ENCODE measurements at places on chromosomes 5 and 9. TPM values are rescaled to one million over a fixed set of nuclear protein-coding genes. Genes with fewer than 3 reads are reported as not detected.

PCDHB6 gene
- 1.0 TPM for total RNA-seq

DNA sequence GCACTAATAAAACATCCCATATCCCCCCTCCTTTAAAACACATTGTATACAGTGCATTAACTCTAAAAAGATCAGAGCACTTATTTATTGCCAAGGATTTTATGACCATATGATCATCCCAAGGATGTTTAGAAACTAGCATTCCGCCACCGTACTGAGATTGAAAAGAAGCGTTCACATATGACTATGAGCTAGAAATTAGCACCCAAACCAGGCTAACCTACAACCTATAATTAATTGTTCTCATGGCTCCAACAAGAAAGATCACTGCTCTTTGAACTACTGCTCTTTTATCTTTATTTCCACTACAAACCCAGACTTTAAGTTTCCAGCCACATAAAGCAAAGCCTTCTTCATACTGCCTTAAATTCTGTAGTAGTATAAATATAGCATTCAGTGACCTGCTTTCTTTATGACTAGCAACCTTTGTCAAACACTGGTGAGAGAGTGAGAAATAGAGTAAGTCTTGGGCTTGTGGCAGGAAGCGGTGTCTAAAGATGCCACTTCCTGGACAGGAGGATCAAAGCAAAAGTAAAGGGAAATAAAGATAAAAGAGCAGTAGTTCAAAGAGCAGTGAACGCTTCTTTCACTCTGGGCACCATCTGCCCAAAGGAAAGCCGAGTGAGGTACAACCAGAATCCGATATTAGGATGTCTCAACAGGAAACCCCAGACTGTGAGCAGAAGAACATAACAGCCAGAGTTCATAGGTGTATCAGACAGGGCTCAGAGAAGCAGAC, 151.1 kb upstream of the ERCC6L2 start:
- no peak for ATAC-seq
- H3K27ac ChIP-seq: no peak overlapping the region
- no peaks in the 10 kb centered on the region for H3K4me1 ChIP-seq
- no peak overlapping the region for H3K4me3 ChIP-seq
- no peaks in the 10 kb centered on the region for H3K27me3 ChIP-seq

LECT2 gene
- total RNA-seq: not detected

GRCh38 chr5:31585166-31585894, 53.2 kb downstream of the C5orf22 start:
- H3K27ac ChIP-seq: no peak overlapping the region
- H3K27me3 ChIP-seq: peaks cover 11% of the 10 kb centered on the region
- H3K4me1 ChIP-seq: no peaks in the 10 kb centered on the region
- no peaks in the 10 kb centered on the region for H3K36me3 ChIP-seq

DNA sequence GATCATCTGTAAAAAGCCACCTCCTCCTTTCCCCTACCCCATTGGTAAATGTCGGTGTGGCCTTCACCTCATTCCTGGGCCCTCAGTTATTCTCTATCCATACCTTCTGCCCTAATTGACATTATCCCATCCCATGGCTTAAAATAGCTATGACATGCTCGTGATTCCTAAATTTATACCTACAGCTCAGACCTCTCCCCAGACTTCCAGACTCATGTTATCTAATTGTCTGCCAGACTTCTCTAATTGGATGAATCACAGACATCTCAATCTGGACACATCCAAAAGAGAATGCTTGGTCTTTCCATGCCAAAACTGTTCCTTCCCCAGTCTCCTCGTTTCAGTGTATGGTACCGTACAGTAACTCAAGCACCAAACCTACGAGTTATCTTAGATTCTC, 113.0 kb upstream of the GPR151 start:
- no peak for ATAC-seq
- H3K27me3 ChIP-seq: no peaks in the 10 kb centered on the region
- H3K36me3 ChIP-seq: no peaks in the 10 kb centered on the region
- no peaks in the 10 kb centered on the region for H3K4me1 ChIP-seq
- H3K4me3 ChIP-seq: no peak overlapping the region
- H3K27ac ChIP-seq: no peak overlapping the region

DMRTA1 gene
- 4.6 TPM for total RNA-seq

DNA sequence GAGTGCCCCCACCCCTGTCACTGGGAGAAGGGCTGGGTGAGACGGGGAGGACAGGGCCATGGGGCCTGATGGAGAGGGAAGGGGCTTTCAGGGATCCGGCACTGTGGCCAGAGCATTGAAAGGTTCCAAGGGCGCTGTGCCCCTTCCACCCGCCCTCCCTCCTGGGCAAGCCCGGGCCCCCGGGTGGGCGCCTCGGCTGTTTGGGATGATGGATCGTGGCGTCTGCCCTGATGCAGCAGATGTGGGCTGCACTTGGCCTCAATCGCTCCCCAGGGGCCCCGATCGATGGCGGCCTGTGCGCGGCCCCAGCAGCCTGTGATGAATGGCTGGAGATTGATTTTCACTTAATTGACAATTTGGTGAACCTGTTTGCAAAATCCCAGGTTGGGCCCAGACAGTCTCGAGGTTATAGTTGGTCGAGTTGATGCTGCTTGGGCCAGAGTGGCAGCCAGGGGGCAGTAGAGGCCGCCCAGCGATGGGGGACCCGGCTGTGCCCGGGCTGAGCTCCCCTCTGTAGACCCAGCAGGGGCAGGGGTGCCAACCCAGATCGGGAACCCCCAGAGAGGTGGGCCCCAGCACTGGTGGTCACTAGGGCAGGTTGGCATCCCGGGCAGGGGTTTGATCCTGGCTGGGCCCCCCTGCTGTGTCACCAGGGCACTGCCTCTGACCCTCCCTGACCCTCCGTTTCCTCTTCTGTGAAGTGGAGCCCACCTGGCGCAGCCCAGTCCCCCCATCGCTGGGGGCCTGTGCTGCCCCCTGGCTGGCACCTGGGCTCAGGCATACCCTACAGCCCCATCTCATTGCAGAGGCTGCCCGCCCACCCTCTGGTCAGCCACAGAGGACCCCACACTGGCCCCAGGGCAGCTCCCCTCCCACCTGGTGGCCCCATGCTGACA, 34.7 kb downstream of the LHX3 start:
- H3K4me1 ChIP-seq: no peaks in the 10 kb centered on the region
- H3K4me3 ChIP-seq: no peak overlapping the region
- no peak overlapping the region for H3K27ac ChIP-seq
- no peaks in the 10 kb centered on the region for H3K36me3 ChIP-seq

- H3K36me3 ChIP-seq: no peaks in the 10 kb centered on the region
- no peak overlapping the region for H3K4me3 ChIP-seq
- peaks cover 16% of the 10 kb centered on the region for H3K4me1 ChIP-seq
- no peak overlapping the region for H3K27ac ChIP-seq
- no peaks in the 10 kb centered on the region for H3K27me3 ChIP-seq
These were observed 190.4 kb downstream of the DRD1 start for GRCh38 chr5:175253597-175253996.

DNA sequence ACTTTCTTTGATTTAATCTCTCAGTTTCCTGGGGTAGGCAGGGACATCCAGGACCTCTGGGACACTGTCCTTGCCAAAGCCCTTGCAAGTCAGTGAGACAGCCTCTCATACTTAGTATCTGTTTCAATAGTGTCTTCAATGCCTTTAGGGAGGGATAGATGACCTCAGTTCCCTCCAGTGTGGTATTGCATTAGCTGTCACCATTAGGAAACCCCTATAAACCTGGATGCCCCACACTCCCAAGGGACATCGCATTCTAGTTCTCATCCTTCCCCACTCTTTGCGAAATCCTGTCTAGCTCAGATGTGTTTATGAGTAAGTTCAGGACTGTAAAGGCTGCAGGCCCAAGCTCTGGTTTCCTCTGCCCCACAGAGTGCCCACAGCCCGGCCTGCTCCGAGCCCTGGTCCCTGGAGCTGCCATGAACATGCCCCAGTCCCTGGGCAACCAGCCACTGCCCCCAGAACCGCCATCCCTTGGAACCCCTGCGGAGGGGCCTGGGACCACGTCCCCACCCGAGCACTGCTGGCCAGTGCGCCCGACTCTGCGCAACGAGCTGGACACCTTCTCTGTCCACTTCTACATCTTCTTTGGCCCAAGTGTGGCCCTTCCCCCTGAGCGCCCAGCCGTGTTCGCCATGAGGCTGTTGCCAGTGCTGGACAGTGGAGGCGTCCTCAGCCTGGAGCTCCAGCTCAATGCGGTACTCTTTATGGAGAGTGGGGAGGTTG, 13.2 kb downstream of the TMEM8B start:
- H3K4me1 ChIP-seq: peaks cover 24% of the 10 kb centered on the region
- H3K36me3 ChIP-seq: no peaks in the 10 kb centered on the region
- no peak for ATAC-seq
- H3K27me3 ChIP-seq: no peaks in the 10 kb centered on the region
- no peak overlapping the region for H3K4me3 ChIP-seq

- H3K36me3 ChIP-seq: no peaks in the 10 kb centered on the region
- H3K4me3 ChIP-seq: no peak overlapping the region
- no peaks in the 10 kb centered on the region for H3K27me3 ChIP-seq
- H3K27ac ChIP-seq: no peak overlapping the region
These were observed 5.8 kb downstream of the BRD9 start for GRCh38 chr5:886716-887325.

RABGAP1 gene
- 61.2 TPM for total RNA-seq

Measured in gastroesophageal sphincter (tissue), 4 donors.